ENCODE measurements at places on chromosomes 3 and 15.

GRCh38 chr3:109081746-109082510 lies 36.0 kb downstream of the MORC1 start:
- DNase-seq = peak; percentile 20

DNA sequence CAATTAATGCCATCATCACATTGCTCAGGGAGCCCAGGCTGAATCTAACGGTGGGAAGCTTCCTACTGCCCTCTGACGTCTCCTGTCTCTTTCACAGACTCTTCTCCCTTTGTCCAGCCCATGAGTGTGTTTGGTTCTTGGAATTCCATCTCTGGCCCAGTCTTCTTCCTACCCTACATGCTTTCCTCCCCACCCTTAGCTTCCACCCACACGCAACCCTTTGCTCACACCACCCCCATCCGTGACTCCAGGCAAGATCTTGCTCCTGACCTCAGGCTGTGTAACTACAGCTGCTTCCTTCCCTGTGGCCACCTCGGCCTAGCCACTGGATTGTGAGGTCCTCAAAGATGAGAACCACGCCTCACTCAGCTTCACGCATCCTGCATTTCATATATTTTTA lies 72.3 kb upstream of the THBS1 start:
- no peak for DNase-seq

- DNase-seq = no peak
These were observed 246.8 kb upstream of the TOPAZ1 start for GRCh38 chr3:43994657-43995546.

- DNase-seq = no peak
These were observed 98.8 kb downstream of the ZNF621 start for GRCh38 chr3:40623567-40623966.

DNA sequence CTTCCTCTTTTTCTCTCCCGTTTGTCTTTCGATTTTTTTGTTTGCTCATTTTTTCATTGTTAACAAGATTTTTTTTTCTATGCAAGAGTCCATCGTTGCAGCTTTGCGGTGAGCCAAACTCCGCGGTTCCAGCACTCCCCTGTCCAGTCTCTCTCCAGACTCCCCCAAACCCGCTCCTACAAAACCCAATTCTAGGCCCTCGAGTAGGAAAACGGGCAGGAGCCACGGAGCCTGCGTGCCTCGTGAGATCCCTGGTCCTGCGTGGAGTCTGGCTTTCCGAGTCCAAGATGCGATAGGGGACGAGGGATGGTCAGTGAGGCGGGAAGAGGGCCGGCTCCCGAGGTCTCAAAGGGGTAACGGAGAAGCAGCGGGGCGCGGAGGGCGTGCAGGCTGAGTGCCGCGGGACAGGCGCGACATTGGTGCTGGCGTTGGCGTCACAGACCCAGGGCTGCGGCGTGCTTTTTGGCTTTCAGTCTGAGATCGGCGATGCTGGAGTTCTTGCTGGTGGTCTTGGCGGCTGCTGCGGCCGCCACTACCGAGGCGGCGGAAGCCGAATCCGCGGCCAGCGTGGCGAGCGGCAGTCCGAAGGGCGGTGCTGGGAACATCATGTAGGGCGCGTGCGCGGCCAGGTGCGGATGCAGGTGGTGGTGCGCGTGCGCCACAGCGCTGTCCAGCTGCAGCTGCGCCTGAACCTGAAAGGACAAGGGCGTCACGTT lies 8.5 kb downstream of the SHOX2 start:
- peak; percentile 81 for DNase-seq

DNA sequence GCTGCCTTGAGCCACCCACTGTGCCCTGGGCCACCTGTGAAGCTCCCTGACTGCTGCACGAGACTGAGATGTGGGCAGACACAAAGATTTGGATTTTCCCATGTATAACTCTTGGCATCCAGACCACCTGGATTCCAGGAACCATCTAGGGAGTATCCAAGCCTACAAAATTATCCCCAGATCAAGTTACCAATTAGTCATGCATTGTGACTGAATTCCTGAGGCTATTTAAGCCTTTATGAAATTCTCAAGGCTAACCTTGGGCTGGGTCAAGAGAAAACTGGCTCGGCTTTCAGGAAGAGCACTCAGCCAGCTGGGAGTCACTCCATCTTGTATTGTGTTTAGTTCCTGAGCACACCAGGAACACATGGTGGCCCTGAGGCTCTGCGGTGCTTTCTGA lies 13.3 kb upstream of the ATP13A5 start:
- DNase-seq = no peak

- DNase-seq = no peak
These were observed 242.4 kb downstream of the CD47 start for GRCh38 chr3:107848351-107848915.

- DNase-seq = peak; percentile 72
These were observed 634 bp downstream of the MINDY2 start for GRCh38 chr15:58771621-58772250.

- peak; percentile 64 for DNase-seq
These were observed 120.1 kb upstream of the UBE2E1 start for GRCh38 chr3:23685541-23686258.

DNA sequence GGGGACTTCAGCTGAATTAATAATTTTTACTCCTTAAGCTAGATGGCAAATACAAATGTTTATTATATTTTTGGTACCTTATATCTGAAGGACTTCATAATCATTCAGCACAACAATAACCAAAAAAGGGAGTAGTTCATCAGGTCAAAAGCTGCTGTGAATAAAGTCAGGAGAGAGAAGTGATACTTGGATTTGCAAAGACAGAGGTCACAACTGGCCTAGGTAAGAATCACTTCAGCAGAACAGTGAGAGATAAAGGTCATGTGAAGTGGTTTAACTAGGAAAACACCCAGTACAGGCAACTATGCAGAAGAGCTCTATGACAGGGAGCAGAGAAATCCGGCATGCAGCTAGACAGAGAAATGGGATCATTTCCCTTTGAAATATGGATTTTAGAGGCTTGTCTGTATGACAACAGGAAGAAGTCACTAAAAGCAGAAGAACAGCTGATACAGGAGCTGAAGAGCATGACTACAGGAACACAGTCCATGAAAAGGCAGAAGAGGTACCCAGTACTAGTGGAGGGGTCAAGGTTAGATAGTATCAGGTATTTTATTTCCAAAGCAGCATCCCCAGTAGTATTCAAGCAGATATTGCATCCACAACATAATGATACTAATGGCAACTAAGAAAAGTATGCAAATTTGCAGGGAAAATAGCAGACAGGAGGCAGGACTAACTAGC lies 25.7 kb downstream of the ZMAT3 start:
- no peak for DNase-seq

DNA sequence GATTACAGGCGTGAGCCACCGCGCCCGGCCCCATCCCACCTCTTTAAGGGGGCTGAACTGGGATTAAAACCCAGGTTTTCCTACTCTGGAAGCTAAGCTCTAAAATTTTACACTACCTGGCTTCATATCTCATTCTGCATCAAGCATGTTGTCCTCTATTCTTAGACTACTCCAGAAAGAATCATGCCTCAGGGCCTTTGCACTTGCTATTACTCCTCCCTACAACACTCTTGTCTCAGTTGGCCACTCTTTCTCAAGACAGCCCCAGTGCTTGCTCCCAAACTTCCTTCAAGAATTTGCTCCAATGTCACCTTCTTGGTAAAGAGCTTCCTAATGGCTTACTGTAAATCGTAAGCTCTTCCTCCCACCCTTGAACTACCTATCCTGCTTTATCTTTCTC lies 521.7 kb downstream of the MAGI1 start:
- no peak for DNase-seq

- no peak for DNase-seq
These were observed 41.8 kb downstream of the MCF2L2 start for GRCh38 chr3:183386651-183387050.

GRCh38 chr3:195186041-195186709 lies 84.8 kb downstream of the XXYLT1 start:
- DNase-seq = no peak

DNA sequence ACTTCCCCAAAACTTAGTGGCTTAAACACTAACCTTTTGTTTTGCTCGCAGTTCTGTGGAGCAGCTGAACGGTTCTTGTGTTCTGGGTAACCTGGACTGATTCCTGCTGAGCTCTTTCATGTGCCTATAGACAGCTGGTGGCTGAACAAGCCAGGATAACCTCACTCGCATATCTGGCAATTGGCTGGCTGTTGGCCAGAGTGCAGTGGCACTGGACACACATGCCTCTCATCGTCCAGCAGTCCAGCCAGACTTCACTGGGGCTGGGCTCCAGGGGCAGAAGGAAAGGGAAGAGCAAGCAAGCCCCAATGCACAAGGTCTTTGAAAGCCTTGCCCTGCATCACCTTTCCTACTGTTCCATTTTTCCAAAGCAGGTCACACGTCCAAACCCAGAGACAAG lies 53.6 kb upstream of the GATA2 start:
- DNase-seq = no peak

- DNase-seq = peak; percentile 93
These were observed at the start of gene ZNF592 for GRCh38 chr15:84748274-84749110. TSS of gene ZNF592 (plus strand) at chr15:84748592. CDS start at chr15:84782676, 34,084 bp downstream.

DNA sequence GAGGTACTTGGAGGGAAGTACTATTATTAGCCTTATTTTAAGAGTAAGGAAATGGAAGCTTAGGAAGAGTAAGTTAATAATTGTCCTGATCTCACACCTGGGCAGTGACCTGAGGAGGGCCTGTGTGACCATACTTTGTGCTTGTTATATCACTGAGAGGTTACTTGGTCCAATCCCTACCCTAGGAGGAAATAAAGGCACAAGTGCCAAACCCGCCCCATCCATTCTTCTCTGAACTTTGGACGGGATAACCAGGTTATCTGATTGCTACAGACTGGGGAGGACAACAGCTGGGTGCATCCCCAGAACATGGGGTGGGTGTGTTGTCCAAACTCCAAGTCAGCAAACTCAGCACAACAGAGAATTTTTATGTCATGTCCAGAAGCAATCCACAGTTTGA lies 77.7 kb upstream of the NR2E3 start:
- no peak for DNase-seq

GRCh38 chr15:51255533-51255932 lies 82.9 kb downstream of the CYP19A1 start:
- no peak for DNase-seq

Measured in mucosa of descending colon (tissue), 3 donors.